ENCODE measurements at places on chromosomes 5 and 9.

GRCh38 chr9:132511191-132511999 lies 71.0 kb upstream of the BARHL1 start:
- no peak for DNase-seq

- no peak for DNase-seq
Observed at GRCh38 chr5:164980480-164980879, 1475.1 kb downstream of the MAT2B start.

DNA sequence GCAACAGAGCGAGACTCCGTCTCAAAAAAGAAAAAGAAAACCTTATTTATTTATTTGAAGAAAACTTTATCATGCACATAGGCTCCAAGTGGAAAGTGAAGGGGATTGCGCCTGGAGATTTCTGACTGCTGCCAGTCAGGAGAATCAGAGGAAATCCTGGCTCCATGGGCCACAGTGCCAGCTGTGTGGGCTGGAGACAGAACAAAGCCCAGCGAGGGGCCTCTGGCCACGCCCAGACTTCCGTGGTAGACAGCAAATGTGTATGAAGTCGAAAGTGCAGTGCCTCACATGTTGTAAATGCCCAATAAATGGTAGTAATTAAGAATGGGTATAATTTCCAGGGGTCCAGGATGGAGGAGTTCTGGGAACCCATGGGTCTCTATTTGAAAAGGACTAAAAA lies 75.8 kb upstream of the WWC1 start:
- DNase-seq, result no peak

GRCh38 chr5:76947082-76947503 lies 5.8 kb upstream of the CRHBP start:
- DNase-seq, result no peak

GRCh38 chr9:121604242-121604641 lies 47.2 kb upstream of the DAB2IP start:
- no peak for DNase-seq

GRCh38 chr5:140032296-140032695 lies 10.8 kb downstream of the NRG2 start:
- no peak for DNase-seq

DNA sequence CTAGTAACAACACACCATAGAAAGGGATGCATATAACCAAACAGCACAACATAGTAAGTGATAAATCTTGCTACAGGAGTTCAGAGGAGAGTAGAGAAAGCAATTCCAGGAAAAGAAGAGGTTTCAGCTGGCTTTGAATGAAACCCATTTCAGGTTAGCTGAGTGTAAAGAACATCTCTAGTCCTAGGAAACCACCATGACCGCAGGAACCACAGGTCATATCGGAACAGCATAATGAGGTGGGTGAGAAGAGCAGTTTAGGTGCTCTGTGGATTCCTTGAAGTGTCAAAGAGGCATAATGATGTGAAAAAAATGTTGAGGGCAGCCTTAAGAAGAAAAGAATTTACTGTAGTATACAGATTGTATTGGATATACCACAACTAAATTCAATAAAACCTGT lies 507.5 kb downstream of the MTRR start:
- no peak for DNase-seq

DNA sequence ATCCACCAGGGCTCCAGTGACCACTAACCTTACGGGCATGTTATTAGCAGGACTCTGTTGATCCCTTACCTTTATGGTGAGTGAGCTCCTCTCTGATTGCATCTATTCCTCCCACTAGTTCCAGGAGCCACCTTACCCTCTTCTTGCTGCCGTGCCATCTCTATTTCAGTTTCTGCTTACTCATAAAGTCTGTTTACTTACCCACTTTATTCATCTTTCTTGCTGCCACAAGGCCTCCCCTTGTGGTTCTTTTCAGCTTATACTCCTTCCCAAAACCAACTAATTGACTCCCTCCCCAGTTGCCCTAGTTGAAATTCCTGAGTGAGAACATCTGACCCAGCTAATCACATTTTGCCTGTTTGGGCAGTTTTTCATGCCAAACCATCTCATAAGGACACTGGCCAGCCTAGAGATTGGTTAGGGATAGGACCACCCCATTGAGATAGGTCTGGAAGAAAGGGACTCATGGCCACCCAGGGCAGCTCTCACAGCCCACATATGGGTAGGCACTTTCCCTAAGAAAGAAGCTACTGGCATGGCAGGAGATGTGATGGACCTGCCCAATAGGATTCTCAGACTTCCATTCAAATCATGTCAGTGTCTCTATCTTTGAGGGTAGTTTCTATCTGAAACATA lies 412.7 kb downstream of the EFNA5 start:
- no peak for DNase-seq

DNA sequence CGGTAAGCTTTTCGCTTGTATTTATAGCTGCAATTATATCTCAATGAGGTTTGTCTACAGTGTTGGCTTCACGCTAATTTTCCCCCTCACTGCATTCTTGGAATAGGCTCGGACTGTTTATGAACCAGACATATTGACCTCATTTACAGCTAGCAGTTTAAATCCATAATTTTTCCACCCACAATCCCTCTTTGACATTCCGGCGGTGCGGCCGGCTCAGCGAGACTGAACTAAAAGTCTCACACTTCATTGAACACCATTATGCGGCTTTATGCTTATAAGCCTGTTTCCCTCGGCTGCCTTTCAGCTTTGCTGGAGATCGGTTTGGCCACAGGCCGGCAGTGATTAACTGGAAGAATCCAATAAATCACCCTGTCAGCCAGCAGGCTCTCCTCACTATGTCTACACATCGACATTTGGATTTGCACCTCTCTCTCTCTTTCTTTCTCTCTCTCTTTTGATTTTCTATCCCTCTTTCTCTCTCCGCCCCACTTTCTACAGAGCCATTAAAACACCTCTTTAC lies 315.0 kb upstream of the TLE4 start:
- DNase-seq, result no peak

- peak; percentile 56 for DNase-seq
Observed at GRCh38 chr5:99032234-99033013, 103.6 kb upstream of the CHD1 start.

GRCh38 chr9:135879237-135879601 lies 28.1 kb downstream of the CAMSAP1 start:
- no peak for DNase-seq

GRCh38 chr5:168780888-168781287 lies 201.7 kb upstream of the PANK3 start:
- no peak for DNase-seq

DNA sequence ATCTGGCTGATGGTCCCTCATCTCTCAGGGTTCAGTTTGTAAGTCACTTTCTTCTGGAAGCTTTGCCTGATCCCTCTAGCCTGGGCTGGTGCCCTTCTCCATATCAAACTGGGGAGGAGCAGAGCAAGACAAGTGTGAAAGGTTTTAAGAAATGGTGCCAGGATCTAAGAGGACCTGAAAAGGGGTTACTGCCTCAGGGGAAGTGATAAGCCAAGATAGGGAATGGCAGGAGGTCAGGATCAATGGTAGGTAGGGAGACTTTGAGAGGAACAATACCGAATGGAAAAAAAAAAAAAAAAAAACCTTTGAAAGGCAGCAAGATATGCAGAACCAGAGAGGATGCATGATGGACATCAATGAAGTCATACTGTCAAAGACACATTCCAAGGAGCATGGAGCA lies 67.5 kb upstream of the TLR4 start:
- no peak for DNase-seq

GRCh38 chr5:132222649-132223038 lies 5.0 kb downstream of the P4HA2 start:
- no peak for DNase-seq

DNA sequence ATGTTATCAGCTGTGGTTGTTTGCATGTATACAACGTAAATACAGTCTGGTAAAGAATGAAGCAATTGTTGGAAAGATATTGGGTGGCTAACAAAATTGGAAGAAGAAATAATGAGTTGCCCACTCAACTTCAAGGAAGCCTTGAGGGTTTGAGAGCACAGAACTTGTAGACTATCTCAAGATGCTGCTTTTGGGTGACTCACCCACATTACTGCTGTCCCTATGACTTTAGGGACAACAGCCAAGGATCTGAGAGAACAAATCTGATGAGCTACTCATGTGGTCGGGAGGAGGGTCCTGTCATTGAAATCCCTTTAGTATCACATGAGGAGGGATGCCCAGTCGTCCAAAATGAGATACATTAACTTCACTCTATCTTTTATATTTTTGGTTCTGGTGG lies 261.8 kb downstream of the GAS1 start:
- DNase-seq, result no peak

GRCh38 chr9:127267793-127268525 lies 3.4 kb downstream of the GARNL3 start:
- no peak for DNase-seq

DNA sequence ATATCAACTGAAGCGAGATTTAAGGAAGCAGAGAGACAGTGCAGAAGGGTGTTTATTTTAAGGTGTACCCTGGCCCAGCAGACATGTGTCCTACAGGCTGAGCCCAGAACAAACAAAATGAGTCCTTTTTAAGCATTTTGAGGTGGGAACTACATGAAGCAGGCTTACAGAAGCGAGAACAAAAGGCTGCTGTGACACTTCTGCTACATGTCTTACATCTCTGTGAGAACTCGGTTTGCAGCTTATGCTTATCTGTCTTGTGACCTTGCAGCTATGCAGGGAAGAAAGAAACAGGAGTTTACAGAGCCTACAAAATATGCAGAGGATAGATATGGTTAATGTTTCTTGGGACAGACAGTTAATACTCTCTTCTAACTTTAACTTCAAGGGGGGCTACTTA lies 295.9 kb downstream of the CEMIP2 start:
- DNase-seq, result no peak

GRCh38 chr5:145056800-145057199 lies 778.3 kb downstream of the PRELID2 start:
- no peak for DNase-seq

- no peak for DNase-seq
Observed at GRCh38 chr9:78149702-78150291, 86.1 kb upstream of the CEP78 start.

GRCh38 chr5:83516377-83516776 lies 44.8 kb downstream of the VCAN start:
- DNase-seq, result no peak

GRCh38 chr5:1356873-1357787 lies 12.2 kb upstream of the CLPTM1L start:
- DNase-seq, result no peak

DNA sequence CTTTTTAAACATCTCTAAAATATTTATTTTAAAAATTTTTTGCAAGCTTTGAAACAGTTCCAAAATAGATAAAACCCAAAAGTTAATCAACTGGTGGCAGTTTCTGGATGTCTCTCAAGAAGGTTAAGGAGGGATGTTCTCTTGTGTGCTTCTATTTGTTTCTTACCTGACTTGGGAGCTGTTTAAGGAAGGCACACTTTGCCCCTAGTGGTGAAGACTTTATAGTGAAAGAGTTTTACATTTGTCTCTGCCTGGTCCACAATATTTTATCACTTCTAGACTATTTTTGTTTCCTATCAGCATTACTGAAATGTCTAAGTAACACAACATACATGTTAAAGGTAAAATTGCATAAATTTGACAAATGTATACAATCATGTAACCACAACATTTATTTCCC lies 552.8 kb downstream of the SEMA5A start:
- no peak for DNase-seq

GRCh38 chr9:124808246-124808956 lies 31.5 kb downstream of the OLFML2A start:
- no peak for DNase-seq

DNA sequence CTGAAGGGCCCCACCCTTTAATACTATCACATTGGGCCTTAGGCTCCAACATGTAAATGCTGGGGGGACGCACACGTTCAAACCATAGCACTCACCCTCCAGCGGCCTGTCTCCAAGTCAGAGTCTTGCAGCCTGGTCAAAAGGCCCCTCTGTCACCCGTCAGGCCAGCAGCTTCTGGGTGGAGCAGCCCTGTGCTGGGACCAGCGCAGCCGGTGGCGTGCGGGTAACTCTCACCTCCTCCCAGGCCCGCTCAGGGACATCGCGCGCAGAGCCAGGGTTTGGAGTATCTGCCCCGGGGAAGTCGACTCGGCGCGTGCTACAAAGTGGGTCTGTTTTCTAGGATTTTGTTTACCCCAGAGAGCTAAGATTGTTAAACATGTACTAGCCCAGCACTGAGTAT lies 93.0 kb upstream of the COL5A1 start:
- no peak for DNase-seq

- no peak for DNase-seq
Observed at GRCh38 chr5:35012796-35013195, 35.0 kb downstream of the AGXT2 start.

- no peak for DNase-seq
Observed at GRCh38 chr5:37882636-37883035, 42.8 kb upstream of the GDNF start.

- DNase-seq, result no peak
Observed at GRCh38 chr9:134424818-134425217, 98.6 kb downstream of the RXRA start.

DNA sequence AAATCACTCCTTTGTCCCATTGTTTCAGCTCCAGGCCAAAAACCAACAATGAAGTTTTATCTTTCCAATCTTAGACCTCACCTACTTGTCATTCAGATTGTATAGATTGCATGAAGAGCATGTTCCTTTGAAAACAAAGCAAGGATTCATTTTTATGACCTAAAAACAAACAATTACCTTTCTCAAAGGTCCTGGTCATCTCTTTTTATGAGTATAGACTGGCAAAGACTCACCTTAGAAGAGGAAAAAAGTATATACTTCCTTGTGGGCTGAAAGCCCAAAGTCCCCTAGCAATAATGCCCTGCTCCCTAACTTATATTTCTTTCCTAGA lies 28.4 kb upstream of the TLE1 start:
- DNase-seq, result no peak

- DNase-seq, result no peak
Observed at GRCh38 chr5:140345919-140346347, 470 bp downstream of the HBEGF start.

DNA sequence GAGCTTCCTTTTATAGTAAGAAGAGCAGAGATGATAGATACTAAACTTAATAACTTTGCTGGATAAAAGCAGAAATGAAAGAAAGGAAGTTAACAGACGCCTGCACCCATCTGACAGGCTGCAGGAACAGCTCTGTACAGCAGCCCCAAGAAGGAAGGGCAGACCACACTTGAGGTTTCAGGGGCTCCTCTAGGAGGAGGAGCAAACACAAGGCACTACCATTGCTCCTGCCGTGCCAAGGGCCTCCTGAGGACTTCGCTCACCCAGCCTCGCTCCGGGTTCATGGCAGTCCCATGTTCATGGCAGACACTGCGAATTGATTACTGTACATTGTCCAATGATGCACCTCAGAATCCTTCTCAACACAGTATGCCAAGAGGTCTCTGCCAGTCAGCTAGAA lies 85.1 kb downstream of the AMBP start:
- no peak for DNase-seq

DNA sequence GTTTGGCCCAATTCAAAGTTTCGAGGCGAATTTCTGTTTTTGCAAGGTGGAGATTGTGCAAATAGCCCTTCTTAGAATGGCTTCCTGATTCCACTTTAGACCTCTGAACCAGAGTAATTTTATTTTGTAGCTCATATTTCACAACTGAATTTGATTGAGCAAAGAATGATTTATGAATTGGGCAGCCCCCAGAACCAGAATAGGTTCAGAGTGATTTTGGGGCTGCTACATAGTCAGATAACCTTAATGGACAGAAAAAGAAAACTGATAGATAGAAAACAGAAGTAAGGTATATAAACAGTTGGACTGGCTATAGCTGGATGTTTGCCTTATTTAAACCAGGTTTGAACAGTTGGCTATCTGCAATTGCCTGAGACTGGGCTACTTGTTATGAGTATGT lies 156.6 kb downstream of the YIPF5 start:
- DNase-seq, result no peak

GRCh38 chr5:178688551-178688950 lies 41.9 kb downstream of the ZNF354A start:
- no peak for DNase-seq

- DNase-seq, result no peak
Observed at GRCh38 chr9:134957945-134958227, 40.2 kb upstream of the FCN1 start.

- DNase-seq, result no peak
Observed at GRCh38 chr9:105150991-105151685, 93.3 kb upstream of the SLC44A1 start.
